ENCODE measurements at places on chromosomes 16 and 17.

GRCh38 chr17:76635039-76635438, 8.5 kb downstream of the ST6GALNAC1 start:
- DNase-seq = no peak

- no peak for DNase-seq
Observed at GRCh38 chr17:77877646-77878355, 80.7 kb upstream of the TNRC6C start.

GRCh38 chr17:77133087-77133638, 7.6 kb upstream of the SEC14L1 start:
- DNase-seq = no peak

DNA sequence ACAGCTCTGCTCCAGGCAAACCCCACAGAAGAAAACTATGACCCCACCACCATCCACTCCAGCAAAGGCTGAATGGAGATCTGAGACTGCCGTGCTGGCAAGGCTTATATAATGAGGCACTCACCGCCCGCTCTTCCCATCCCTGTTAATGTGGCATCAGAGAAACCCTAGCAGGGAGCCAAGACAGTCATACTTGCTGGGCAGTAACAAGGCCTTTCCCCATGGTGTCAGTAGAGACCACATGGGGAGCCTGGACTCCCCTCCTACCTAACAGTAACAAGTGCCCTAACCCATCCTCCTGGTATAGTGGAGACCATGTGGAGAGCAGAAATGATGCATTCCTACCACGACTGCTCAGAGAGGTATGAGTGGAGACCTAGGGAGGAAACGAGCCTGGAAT, 235.2 kb downstream of the C16orf78 start:
- peak; percentile 72 for DNase-seq

GRCh38 chr16:11729787-11730186, 12.9 kb downstream of the TXNDC11 start:
- DNase-seq = no peak

DNA sequence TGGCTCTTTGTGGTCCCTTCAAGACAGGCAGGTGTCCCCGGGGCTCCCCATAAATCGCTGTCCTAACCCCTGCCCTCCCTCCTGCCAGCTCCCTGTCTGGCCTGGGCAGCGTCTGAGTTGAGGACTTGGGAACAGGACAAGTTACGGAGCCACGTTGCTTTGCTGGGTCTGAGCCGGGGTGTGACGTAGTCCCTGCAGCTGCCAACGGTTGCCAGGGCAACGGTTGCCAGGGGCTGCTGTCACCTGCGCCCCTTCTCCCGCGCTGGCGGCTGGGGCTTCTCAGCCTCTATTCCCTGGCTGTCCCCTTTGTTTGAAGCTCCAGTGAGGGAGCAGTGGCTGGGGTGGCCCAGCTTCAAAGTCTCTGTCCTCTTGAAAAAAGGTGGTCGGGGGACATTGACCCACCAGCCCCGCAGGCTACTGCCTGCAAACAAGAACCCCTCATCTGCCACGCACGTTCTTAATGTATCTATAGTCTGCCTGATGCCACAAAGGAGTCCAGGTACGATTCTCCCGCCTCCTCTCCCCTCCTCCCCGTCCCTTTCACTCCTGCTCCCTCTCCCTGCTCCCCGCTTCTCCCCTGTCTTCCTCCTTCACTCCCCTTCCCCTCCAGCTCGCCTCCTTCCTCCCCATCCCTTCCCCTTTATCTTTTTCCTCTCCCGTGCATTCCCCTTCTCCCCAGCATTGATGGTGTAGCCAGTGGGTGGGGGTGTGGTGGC, 10.9 kb downstream of the ADGRG1 start:
- DNase-seq = peak; percentile 51

GRCh38 chr16:86986136-86986535, 331.1 kb downstream of the C16orf95 start:
- DNase-seq = no peak

DNA sequence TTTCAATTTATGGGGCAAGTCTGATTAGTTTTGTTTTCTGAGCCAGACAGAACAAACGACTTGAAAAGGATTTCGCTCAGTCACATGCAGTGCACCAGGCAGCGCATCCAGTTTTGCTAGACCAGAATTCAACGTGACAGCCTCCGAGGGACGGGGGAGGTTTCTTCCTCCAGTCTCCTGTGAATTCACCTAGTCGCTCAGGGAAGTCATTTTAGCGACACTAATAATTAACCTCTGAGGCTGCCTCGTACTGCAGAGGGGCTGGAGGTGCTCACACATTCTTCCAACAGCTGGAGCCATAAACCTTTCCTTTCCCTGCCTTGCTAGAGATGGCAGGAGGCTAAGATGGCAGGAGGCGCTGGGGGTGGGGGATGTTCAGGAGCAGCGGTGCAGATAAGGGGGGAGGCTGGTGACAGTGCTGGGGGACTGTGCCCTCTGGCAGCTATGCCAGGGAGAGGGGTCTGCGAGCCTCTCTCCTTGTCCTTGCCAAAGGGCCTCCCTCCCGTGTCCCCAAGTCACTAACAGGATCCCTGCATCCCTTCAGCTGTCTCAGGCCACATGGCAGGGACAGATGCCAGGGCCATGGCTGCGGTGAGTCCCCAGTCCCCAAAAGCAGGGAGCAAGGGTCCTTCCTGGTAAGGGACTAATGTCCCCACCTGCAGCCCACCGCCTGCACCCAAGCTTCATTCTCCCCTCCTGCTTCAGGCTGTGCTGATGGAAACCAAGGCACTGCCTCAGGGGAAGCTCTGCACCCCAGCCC, 24.0 kb downstream of the MXRA7 start:
- no peak for DNase-seq

DNA sequence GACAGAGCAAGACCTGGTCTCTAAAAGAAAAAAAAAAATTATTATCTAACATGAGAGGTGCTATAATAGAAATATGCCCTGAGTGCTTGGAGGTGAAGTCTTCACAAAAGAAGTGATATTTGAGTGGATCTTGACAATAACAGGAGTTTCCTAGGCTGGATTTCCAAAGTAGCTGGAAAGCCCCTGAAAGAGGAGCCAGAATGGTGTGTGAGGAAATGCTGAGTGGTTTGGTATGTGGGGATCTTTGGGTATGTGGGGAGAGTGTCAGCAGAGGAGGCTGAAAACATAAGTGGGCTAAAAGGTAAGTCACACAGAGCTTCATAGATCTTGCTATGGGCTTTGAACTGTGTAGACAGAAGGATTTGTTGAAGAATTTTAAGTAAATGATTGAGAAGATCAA, 100.1 kb downstream of the YPEL2 start:
- DNase-seq = no peak

DNA sequence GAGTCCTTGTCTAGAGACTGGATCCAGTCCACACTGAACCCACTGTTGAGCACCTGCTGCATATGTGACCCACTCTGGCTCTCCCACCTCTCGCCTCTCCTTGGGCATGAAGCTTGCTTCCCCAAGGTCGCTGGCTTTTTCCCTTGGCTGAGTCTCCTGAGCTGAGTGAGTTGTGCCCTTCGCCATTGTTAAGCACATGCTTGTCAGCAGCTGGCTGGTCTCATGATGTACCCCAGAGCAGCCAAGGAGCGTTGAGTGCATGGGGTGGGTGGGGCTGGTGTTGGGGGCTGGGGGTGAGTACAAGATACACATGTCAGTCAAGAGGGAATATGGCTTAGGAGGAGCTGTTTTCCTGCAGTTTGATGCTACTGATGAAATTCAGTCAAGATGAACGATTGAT, 165.6 kb downstream of the SNX29 start:
- DNase-seq = no peak

- peak; percentile 40 for DNase-seq
Observed at GRCh38 chr16:67053767-67054334, 24.9 kb downstream of the CBFB start.

DNA sequence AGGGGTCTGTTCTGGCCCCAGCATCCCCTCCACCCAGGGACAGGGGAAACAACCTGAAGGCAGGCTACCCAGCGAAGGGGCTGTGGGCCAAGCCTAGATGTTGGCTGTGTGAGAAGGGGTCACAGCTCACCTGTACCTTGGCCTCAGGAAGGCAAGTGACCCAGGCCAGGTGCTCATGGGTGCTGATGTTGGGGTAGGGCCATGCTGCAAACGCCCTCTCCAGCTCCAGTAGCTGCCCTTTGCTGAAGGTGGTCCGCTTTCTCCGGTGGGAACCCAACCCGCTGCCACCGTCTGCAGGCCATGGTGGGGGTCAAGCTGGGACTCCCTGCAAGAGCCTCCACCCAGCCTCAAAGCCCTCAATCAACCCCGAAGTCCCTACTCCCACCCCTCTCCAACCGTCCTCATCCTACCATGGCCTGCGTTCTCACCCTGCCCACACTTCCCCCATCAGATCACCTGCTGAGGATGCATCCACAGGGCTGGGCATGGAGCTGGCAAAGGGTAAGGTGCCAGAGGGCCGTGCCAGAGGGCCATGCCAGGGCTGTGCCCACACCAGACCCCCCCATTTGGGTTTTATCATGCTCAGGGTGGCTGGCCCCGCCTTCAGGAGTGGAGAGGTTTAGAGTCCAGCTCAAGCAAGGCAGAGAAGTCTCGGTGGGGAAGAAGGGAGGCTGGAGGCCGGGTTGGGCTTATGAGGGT, at the start of gene SEBOX:
Gene SEBOX (minus strand): TSS at position 535 of the 699 bp plus-strand sequence. CDS start 48 bp downstream, at position 487.
- DNase-seq = no peak

DNA sequence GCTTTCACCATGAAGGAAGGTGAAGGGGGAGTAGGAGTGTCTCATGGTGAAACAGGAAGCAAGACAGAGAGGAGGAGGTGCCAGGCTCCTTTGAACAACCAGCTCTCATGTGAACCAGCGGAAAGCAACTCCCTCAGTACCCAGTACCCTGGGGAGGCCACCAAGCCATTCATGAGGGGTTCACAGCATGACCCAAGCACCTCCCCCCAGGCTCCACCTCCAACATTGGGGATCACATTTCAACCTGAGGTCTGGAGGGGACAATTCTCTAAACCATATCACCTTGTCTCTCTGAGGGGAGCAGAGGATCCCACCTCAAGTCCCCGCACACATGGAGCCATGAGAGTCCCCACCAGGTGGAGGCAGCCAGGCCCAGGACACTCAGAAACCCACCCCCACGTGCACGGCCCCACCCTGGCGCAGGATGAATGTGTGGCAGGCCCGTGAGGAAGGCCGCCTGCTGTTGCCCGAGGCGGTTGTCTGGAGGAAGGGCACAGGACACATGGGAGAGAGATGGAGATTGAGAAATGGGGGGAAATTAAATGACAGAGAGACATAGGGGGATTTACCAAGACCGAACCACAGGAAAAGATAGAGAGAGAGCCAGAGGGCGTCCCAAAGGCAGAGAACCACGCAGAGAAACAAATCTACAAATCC, 85.9 kb downstream of the TMEM132E start:
- peak; percentile 14 for DNase-seq

- no peak for DNase-seq
Observed at GRCh38 chr17:17567631-17568030, 23.9 kb downstream of the PEMT start.

DNA sequence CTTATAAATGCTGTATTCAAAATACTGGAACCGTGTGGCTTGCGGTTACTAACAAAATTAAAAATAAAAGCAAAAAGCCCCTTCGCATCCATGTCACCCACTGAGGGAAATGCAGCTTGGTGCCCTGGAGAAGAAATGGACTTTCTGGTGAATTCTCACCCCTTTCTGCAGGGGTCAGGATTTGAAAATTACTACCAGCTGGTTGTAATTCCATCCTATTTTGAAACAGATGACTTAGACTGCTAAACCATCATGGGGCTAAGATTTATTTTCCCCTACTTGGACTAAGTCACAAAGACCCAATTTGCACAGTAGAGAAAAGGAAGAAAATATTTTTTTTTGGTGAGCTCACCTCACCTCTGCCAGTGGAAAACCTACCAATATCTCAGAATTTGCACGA, 111.4 kb upstream of the MYOCD start:
- DNase-seq = no peak

DNA sequence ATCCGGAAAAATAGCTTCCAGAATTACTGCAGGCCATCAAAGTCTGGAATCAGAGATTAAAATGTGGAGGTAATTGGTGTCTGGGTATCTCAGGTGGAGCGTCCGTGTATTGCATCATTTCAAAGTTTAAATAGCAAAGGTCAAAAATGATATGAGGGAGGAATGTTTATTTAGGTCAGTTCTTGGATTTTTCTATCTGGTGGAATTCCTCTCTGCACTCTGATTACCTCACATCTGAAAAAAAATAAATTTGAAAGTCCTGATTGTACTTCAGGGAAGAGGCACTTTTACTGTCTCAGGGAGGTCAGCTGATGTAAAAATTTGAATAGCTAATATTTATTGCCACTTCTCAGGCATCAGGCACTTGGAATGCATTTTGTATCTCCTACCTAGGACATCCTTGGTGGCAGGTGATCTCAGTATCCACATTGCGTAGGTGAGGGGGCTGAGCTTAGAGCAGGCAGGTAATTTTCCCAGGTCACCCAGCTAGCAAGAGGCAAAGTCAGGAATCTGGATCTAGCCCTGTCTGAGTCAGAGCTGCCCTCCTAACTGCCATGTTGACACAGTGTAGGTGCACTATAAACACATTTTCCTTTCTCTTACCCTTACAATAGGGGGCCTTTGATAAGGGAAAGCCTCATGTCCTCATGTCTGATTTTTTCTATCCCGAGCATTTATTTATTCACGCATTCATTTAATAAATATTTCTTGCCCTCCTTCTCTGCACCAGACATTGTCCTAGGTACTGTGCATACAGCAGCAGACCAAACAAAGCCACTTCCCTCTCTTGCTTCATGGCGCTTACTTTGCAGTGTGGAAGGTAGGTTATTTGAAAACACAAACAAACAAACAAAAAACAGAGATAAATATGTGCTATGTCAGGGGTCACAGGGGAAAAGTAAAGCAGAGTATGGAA, 454.3 kb downstream of the HAPSTR1 start:
- DNase-seq = no peak

GRCh38 chr16:69613378-69614154, 47.8 kb downstream of the NFAT5 start:
- DNase-seq = peak; percentile 53

DNA sequence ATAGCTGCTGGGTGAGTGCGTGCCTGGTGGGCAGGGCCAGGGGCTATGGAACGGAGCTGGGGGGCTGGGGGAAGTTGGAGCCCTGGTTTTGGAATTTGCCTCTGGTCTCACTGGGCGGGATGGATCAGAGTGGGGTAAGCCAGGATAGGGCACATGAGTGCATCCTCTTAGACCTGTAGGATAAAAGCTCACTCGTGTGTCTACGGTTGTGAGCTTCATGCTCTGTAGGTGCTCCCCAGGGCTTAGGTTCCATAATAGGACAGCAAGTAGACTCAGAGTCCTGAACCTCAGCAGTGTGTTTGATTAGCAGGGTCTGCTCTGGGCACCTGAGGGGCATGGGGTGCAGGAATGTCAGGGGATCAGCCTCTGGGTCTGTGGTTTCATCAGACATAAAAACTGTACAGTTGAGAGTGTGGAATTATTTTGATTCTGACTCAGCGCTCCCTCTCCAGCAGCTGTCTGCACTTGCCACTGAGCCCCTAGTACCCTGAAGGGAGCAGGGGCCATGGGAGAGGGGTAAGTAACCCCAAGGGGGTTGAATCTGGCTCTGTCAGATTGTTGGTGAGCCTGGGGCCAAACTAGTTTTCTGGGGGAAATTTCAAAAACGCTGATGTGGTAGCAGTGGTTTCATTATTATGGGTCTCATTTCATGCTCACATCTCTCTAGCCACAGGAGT, 84.2 kb upstream of the LGALS9 start:
- DNase-seq = peak; percentile 69

Measured in common myeloid progenitor, CD34-positive (primary cell).